Activated CD4-positive, alpha-beta T cell treated with anti-CD3 and anti-CD28 coated beads, Interleukin-2, amount 10 ng/mL, durations not matched to agents 7 days and 5 days (primary cell): ENCODE measurements at places on chromosomes 7 and 10.

DNA sequence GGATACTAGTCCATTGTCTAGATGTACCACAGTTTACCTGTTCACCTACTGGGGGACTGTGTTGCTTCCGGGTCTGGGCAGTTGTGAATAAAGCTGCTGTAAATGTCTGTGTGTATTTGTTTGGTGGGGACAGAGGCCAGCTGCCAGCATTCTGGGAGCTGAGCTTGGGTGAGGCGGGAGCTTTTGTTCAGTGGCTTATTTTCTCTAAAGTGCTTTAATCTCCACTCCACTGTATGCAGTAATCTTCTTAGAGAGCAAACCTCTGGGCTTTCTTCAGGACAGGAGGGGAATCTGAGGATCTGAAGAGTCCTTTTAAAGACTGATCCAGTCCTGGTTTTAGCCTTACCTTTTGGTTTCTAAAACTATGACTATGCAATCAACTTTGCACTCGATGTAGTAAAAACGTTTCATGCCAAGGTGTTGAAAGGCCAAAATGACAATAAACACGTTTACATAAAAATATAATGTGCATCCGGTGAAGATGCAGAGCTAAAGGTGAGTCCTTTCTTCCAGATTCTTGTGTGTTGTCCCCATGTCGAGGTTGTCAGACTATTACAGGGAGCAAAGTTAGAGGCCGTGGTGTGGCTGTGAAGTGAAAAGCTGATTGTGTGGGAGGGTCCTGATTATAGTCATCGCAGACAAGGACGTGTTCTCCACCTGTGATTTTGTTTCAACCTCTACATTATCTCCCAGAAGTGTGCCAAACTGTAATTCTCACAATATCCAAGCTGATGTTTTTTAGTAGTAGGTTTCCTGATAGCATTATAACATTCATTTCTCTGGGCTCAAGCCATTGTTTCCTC is 279.8 kb downstream of the CAMK1D start:
- no peaks in the 10 kb centered on the region for H3K27me3 ChIP-seq
- H3K4me1 ChIP-seq = peaks cover 16% of the 10 kb centered on the region
- peak overlapping the region; percentile 27 for H3K27ac ChIP-seq
- H3K4me3 ChIP-seq = no peak overlapping the region
- no peak for DNase-seq
- H3K36me3 ChIP-seq = no peaks in the 10 kb centered on the region

DNA sequence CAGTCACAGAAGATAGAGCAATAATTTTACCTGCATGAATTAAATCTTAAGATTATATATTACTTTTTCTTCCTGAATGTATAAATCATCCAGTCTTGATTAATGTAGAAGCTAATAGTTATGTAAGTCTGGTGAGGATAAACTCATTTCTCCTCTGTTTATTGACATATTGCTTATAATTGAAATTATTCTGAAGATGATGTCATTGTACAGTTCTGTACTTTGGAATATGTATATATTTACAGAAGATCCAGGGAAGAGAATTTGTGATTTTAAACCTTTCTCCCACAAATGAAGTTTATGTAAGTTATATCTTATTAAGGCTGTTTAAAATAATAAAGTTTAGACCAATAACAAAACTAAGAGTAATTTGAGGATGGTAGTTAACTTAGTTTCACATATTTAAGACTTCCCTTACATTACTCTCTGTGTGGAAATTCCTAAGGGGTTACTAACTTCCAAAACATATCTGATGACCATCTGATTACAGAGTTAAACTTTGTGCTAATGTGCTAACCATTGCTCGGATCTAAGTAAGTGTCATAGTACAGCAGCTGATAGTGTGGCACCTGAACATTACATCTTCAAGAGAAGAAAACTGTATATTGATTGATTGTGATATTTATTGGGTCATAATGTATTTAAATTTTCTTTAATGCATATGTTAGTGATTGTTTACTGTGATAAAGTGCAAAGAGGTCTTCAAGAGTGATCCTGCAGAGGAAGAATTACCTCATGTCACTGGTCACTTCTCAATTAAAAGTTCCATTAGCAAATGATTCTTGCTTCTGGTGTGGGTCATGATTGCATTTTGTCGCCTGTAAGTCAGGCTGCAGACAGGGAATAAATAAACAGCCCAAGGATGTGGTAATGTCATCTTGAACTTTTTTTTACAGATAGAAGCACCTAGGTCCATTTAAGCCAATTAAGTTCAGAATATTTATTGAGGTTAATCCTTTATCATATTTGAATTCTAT is 96.9 kb downstream of the UBE3C start:
- DNase-seq = no peak
- H3K4me3 ChIP-seq = no peak overlapping the region
- H3K27ac ChIP-seq = no peak overlapping the region
- no peaks in the 10 kb centered on the region for H3K27me3 ChIP-seq
- peaks cover 43% of the 10 kb centered on the region for H3K36me3 ChIP-seq

DNA sequence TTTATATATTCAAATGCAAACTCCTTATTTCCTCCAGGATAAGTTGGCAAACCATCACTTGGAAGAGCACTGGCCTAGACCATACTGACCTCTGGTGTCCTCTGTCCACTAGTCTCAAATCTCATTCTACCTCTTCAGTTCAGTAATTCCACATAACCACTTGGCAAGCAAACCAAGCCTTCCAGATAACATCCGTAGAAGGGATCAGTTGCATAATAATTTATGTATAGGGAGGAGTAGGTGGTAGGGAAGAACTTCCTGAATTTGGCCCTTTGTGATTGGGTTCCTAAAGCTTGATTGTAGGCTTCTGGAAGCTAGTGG is 55.0 kb downstream of the WAC start:
- no peak overlapping the region for H3K4me3 ChIP-seq
- H3K27ac ChIP-seq = no peak overlapping the region
- no peak for DNase-seq
- H3K27me3 ChIP-seq = no peaks in the 10 kb centered on the region
- H3K4me1 ChIP-seq = peaks cover 23% of the 10 kb centered on the region

GRCh38 chr10:287026-287709 is 151.9 kb downstream of the ZMYND11 start:
- no peaks in the 10 kb centered on the region for H3K27me3 ChIP-seq
- H3K4me1 ChIP-seq = peaks cover 18% of the 10 kb centered on the region
- no peak for DNase-seq
- H3K4me3 ChIP-seq = no peak overlapping the region

DNA sequence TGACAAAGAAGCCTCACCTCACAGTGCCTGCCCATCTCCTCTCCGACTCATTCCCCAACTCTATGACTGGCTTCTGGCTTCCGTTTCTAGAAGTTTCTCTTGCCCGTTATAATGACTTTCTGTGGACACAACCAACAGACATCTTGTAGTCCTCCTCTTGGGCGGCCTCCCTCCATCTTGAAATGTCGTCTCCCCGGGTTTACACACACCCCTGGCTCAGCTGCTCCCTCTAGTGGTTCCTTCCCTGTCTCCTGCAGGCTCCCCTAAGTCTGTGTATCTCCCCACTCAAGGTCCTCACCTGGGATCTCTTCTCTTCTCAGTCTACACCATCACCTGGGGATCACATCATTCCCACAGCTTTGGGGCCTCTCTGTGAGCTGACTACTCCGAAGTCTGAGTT is 123.4 kb upstream of the NEBL start:
- no peaks in the 10 kb centered on the region for H3K27me3 ChIP-seq
- H3K4me3 ChIP-seq = no peak overlapping the region
- no peak overlapping the region for H3K27ac ChIP-seq
- peak; percentile 16 for DNase-seq
- no peaks in the 10 kb centered on the region for H3K36me3 ChIP-seq

DNA sequence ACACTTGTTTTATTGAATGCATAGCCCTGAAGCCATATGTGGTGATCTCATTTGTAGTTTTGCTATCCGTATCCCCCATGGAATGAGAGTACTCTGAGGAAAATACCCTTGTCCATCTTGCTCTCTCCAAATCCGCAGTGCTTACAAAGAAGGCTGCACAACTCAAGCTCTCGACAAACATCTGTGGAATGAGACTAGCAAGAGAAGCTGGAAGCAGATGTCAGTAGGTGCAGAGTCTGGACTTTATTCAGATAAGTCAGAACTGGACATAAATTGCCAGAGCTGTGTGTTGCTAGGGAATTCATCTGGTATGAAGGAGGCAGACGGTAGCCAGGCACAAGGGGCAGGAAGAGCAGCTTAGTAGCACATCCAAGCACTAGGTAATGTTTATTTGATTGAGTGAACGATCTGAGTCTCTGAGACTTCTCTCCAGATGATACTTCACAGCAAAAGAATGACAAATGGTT is 1046.2 kb downstream of the XPNPEP1 start:
- no peak for DNase-seq
- H3K4me1 ChIP-seq = no peaks in the 10 kb centered on the region
- no peaks in the 10 kb centered on the region for H3K27me3 ChIP-seq
- H3K4me3 ChIP-seq = no peak overlapping the region
- no peaks in the 10 kb centered on the region for H3K36me3 ChIP-seq

DNA sequence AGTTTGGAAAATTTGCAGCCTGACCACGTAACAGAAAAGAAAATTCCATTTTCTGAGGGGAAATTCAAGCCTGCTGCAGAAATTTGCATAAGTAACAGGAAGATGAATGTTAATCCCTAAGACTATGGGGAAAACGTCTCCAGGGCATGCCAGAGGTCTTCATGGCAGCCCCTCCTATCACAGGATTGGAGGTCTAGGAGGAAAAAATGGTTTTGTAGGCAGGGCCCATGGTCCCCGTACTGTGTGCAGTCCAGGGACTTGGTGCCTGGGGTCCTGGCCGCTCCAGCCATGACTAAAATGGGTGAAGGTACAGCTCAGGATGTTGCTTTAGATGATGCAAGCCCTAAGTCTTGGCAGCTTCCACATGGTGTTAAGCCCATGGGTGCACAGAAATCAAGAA is 437.3 kb upstream of the SEMA3A start:
- no peaks in the 10 kb centered on the region for H3K4me1 ChIP-seq
- no peaks in the 10 kb centered on the region for H3K36me3 ChIP-seq
- no peak overlapping the region for H3K4me3 ChIP-seq
- no peak overlapping the region for H3K27ac ChIP-seq
- DNase-seq = no peak

GRCh38 chr10:111109501-111110242 is 32.8 kb downstream of the ADRA2A start:
- DNase-seq = no peak
- peaks cover 10% of the 10 kb centered on the region for H3K4me1 ChIP-seq
- H3K36me3 ChIP-seq = no peaks in the 10 kb centered on the region

- DNase-seq = peak; percentile 23
- no peaks in the 10 kb centered on the region for H3K27me3 ChIP-seq
- H3K27ac ChIP-seq = peak overlapping the region; percentile 31
Measured at GRCh38 chr7:129376778-129377700, 57.2 kb upstream of the STRIP2 start.
